ENCODE measurements at places on chromosomes 7 and 10. TPM values are rescaled to one million over a fixed set of nuclear protein-coding genes. Genes with fewer than 3 reads are reported as not detected.

The RP9 gene
- 16.3 TPM for polyA plus RNA-seq

The ALOX5 gene
- 5.6 TPM for polyA plus RNA-seq

The CAMK1D gene
- 15.2 TPM for polyA plus RNA-seq

DNA sequence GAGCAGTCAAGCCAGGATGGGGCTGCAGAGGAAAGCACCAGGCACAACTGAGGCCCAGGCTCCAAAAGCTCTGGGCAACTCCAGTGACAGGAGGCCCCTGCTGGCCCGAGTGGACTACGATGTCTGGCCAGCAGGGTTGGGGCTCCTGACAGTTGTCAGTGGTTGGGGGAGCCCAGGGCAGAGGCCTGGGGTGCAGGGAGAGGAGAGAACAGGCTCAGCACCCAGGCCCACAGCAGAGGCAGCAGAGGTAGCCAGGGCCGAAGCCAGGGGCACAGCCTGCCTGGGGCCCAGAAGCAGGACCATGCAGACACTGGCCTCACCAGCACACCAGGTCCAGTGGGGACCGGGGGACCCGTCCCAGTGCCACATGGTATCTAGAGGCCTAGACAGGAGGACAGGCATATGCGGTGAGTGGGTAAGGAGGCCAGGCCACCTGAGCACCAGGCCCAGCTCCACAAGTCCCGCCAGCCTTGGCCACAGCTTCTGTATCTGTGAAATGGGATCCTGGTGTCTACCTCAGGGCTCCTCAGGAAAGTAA, 46.0 kb upstream of the LRRC18 start:
- DNase-seq: no peak

- no peak for DNase-seq
These were observed 38.1 kb upstream of the AOAH start for GRCh38 chr7:36762394-36762793.

DNA sequence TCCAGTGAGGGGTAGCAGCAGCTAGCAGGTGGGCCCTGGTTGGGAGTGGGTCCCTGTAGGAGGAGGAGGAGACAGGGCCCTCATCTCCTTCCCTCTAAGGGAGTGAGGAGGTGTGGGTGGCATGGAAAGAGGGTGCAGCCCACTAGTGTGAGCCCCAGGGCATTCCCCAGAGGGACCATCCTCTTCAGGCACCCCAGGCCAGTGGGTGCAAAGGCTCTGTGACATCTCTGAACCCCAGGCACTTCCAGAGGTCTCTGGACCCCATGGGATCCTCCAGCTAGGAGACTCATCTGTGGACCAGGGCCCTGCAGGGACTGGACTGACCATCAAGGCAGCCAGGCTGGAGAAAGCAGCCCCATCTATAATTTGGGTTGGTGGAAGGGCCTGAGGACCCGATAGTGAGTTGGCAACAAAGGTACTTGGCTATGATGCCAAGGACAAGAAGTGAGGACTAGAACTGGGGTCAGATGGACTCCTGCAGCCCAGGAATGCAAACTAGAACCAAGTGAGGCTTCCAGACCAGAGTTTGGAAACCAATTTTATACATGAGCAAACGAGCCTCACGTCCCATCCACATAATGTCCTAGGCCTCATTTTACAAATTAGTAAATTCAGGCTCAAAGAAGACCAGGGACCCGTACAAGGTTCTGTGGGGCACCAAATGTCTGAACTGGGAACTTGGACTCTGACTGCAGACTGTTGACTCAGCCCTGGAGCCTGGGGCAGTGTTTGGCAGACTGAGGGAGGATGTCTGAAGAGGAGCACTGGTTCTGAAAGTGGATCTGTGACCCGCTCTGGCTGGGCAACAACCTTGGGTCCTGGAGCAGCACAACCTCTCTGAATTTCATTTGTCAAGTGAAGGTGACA, 1.4 kb upstream of the VSTM4 start:
- no peak for DNase-seq

DNA sequence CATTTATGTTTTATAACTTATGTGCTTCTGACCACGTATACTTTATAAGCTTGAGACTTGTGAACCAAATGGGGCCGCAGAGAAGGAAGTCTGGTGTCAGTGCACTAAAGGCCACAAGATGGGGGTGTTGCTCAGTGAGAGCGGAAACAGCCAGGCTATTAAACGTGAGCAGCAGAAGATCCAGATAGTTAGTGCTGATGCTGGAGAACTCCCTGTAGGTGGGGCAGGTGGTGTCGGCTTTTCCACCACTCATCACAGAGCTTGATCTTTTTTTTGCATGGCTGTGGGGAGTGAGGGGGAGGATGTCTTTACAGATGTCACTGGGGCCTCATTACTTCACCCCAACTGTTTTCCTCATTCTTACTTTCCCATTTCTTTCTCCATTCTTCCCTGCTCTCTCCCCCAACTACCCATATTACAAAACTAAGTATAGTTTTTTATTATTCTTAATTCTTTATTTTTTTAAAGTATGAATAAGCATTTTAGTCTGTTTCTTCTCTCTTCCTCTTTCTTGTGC, 34.7 kb downstream of the ACADSB start:
- DNase-seq: no peak

- DNase-seq: no peak
These were observed 489.5 kb downstream of the SH2D4B start for GRCh38 chr10:81027223-81027622.

GRCh38 chr10:12568391-12569009, 219.2 kb downstream of the CAMK1D start:
- DNase-seq: no peak

- no peak for DNase-seq
These were observed 420.6 kb downstream of the CALN1 start for GRCh38 chr7:71991586-71991985.

- no peak for DNase-seq
These were observed 1.8 kb downstream of the SUFU start for GRCh38 chr10:102505462-102506115.

The LIPJ gene
- 0.02 TPM for polyA plus RNA-seq

DNA sequence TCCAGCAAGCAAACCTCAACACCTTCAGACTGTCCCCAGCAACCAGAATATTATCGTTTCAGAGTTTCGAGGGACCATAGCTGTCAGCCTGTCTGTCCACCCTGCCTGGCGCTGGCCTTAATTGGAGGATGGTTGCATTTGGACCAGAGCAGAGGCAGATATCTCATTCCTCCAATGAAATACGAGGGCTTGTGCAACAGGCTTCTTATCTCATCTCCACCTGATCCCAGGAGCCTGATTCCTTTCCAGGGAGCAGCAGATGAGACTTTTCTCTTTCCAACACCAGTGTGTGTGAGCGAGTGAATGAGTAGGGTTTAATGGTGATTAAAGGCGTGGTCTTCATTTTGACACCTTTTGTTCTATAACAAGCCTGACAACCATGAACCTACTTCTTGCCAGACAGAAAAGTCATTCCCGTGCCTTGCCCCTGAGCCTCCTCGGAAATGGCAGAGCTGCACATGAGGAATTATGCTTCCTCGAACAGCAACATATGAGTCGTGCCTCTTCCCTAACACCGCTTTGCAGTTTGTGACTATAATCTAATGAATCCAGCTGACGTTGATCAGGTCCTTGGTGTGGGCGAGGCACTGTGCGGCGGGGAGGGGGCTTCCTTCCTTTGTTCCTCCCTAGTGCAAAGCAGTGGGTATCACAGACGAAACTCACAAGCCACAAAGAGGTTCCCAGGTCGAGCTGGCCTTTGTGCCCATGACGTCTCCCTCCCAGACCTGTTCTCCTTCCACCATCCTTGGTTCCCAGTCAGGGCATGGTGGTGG, 147.4 kb downstream of the CUX1 start:
- DNase-seq: no peak

GRCh38 chr10:128125416-128125943, 743 bp downstream of the MKI67 start:
- DNase-seq: no peak

- no peak for DNase-seq
These were observed 95.3 kb upstream of the CYP26C1 start for GRCh38 chr10:92965314-92965713.

DNA sequence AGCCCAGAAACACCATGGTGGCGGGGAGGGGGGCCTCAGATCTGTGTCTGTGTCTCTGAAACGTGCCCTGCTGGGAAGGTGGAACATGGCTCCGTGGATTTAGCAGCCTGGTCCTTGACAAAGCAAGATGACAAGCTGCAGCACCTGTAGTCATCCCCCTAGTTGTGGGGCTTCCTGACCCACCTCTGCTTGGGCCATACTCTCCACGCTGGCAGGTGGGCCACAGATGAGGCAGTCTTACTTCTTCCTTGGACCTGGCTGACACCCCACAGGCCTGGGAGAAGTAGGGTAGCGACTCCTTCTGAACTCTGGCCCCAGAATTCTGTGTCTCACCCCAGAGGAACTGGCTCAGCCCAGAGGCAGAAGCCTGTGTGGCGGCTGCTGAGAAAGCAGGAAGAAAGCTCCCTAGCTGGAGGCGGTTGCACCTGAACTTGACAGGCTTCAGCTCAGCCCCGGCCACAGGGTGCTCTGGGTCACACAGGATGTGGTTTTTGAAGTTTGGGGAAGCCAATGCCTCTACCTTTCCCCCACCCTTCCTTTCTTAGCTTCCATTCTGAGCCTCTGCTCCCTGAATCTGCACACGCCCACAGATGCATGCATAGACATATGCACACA, 113.9 kb downstream of the ABLIM1 start:
- no peak for DNase-seq

The MBL2 gene
- not detected for polyA plus RNA-seq

DNA sequence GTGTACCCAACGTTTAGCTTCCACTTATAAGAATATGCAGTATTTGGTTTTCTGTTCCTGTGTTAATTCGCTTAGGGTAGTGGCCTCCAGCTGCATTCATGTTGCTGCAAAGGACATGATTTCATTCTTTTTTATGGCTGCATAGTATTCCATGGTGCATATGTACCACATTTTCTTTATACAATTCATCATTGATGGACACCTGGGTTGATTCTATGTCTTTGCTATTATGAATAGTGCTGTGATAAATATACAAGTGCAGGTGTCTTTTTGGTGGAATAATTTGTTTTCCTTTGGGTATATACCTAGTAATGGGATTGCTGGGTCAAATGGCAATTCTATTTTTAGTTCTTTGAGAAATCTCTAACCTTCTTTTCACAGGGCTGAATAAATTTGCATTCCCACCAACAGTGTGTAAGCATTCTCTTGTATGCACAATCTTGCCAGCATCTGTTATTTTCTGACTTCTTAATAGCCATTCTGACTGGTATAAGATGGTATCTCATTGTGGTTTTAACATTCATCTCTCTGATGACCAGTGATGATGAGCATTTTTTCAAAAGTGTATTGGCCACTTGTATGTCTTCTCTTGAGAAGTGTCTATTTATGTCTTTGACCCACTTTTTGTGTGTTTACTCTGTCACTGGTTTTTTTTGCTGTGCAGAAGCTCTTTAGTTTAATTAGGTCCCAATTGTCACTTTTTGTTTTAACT, 72.5 kb upstream of the CC2D2B start:
- no peak for DNase-seq

DNA sequence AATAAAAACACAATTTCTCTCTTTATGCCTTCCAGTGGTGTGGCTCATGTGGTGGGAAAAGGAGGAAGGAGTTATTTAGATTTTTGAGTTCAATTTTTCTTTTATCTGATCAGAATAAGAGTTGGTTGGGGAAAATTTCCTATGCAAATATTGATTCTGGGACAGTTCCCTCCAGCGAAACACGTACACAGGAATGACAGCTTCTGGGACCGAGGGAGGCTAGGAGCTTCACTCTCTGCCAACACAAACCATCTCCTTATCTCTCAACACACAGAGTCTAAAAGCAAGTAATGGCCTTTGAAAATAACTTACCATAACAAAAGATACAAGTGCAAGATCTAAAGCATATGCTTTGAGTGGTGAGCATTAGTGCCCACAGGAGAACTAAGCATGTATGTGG, 122.7 kb downstream of the RAPGEF5 start:
- no peak for DNase-seq

DNA sequence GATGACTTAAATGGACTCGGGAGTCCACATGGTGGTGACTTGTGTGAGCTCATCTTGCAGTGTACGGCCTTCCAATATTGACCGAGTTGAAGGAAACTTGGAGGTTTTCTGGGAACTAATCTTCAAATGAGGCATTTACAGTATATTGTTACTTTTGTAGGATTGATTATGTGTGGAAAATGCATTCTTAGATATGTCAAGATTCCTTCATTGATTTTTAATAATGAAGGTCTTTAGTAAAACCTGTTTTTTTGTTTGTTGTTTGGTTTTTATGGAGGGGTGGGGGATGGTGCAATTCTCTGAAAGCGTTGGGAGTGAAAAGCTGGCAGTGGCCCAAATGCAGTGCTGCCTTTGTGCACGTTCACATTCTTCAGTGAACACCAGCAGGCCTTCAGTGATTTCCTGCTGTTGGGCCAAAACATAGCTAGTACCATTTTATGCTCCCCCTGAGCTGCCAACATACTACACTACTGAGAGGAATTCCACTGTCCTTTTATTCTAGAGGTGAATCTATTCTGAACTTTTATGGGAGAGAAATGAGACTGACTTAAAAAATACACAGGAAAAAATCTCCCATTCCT, 50.4 kb downstream of the CCNY start:
- peak; percentile 47 for DNase-seq

DNA sequence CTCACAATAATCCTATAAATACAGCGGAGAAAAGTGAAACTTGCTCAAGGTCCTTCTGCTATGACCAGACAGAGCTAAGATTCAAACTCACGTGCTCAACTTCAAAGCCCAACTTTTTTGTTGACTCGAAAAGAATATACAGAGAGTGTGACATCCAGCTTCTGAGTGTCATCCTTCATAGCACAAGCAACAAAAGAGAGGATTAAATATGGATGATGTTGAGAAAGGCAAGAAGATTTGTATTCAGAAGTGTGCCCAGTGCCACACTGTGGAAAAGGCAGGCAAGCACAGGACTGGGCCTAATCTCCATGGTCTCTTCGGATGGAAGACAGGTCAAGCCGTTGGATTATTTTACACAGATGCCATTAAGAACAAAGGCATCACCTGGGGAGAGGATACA, 2.1 kb upstream of the FAM3C start:
- no peak for DNase-seq

- no peak for DNase-seq
These were observed 1.1 kb downstream of the MRPS24 start for GRCh38 chr7:43868181-43868580.

Data from right cardiac atrium (tissue), 5 donors.